CD4-positive, alpha-beta T cell treated with Interleukin-12 subunit alpha and Interleukin-12 subunit beta, for 1 hour (primary cell): ENCODE measurements at places on chromosomes 5 and 9.

- DNase-seq, result no peak
Observed at GRCh38 chr5:117255211-117256027, 680.8 kb upstream of the SEMA6A start.

GRCh38 chr5:102799017-102799416, 43.9 kb downstream of the PAM start:
- no peak for DNase-seq

DNA sequence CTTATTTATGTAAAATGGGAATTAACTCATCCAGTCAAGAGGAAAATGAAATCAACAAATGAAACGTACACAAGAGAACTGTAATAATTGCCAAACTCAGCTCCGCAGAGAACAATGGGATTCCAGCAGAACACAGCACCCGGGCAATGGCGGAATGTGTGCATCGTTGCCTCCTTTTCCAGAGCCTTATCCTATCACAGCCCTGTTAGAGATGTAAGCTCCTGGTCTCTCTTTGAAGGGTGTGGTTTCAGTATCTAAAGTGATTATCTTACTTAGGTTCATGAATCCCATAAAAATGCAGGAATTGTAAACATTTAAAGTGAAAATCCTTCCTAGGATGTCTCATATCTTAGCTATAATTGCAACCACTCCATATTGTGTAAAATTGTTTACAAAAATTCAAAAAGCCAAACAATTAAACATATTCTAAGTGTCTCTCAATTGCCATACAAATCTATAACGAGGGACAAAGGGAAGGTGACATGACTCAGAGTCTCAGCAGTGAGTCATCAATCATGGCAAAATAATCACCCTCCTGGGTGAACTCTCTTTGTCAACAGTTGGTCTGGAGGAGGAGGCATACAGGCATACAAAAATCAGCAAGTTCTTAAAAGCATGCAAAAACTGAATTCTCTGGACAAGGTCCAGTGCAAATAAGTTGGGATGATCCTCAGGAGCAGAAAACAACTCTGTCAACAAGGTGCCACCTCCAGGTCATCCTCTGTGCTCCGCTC, 22.6 kb downstream of the SEMA5A start:
- DNase-seq, result no peak

GRCh38 chr5:78300464-78301045, 6.1 kb upstream of the AP3B1 start:
- peak; percentile 42 for DNase-seq

GRCh38 chr5:53478411-53479044, 1.9 kb upstream of the FST start:
- DNase-seq, result peak; percentile 32
